SW 1271 (cell line): ENCODE measurements at places on chromosomes 2 and 18.

DNA sequence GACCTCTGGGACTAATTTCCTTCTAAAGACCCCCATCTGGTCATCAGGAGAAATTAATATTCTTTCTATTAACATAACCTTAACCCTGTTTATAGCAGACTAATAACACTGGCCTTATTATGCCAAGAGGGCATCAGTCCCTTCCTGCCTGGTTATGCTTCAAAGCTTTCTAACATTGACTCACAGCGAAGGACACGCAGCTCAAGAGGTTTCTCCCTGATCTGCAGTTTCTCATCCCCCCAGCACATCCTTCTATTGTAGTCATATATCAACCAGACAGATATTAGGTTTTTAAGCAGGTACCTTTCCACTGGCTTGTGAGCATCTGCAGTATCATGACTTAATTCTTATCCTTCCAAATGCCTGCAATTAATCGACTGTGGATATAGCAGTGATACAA is 100.0 kb upstream of the CXCR4 start:
- no peak for DNase-seq

GRCh38 chr2:199911877-199912161 is 726 bp downstream of the C2orf69 start:
- no peak for DNase-seq

DNA sequence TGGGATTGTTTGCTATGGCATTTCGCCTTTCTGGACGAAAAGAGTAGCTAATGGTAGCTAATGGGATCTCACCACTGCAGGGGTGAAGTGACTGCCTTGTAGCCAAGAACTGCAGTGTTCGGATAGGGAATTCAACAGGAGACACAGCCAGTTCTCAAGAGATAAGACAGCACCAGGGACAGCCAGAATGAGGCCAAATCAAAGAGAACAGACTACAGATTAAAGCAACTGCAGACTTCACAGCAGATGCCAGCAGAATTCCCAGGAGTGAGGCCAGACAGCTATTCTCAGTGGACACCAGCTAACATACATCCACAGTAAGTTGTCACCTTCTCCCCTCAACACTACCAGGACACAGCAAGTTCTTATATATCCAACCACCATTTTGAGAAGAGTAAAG is 124.0 kb downstream of the PLA2R1 start:
- no peak for DNase-seq

GRCh38 chr2:53202063-53202462 is 565.5 kb upstream of the CHAC2 start:
- no peak for DNase-seq

DNA sequence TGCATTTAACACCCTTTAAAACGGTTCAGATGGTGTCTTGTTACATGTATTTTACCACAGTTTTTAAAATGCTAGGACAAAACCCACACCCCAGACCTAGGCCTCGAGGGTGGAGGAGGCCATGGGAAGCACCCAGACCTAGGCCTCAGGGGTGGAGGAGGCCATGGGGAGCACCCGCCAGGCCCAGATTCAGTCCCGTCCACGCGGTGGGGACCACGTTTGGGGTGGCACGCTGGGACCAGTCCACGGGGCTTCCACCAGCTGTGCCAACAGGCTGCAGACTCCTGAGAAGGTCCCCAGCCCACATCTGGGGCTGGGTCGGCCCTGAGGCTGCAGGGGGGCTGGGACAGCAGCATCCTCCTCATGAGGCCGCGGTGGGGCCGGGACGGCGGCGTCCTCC is 63.4 kb downstream of the SLC66A2 start:
- no peak for DNase-seq

GRCh38 chr18:31148600-31148999 is 14.1 kb downstream of the DSC1 start:
- no peak for DNase-seq

DNA sequence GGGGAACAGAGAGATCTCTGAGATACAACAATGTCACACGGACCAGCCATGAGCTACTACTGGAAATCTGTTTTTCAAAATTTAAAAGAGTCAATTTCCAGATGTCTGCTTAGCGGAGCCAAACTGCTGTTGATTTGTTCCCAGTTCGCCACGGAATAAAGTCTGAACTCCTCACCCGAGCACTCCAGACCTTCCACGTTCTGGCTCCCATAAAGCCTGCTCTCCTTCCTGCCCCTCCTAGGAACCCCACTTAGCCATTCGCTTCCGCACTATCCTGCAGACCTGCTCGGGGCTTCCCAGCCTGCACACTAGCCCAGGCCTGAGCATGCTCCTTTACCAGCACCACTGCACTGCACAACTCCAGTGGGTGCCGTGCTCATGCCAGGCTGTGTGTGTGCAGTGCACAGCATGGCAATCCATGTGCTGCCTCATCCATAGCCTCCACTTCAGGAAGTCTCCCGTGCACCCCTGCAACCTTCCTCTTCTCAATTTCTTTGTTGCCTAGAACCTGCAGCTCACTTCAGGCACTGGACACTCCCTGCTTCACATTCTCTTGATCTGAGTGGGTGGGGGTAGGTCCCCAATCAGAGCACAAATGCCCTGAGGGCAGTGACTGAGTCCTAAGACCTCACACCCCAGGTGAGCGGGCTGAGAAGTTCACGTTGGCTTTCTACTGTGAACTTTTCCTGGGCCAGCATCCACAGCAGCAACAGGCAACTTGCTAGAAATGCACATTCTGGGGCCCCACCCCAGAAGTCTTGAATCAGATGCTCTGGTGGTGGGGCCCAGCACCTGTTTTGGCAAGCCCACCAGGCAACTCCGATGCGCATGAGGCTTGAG is 53.7 kb downstream of the ZBTB7C start:
- no peak for DNase-seq

DNA sequence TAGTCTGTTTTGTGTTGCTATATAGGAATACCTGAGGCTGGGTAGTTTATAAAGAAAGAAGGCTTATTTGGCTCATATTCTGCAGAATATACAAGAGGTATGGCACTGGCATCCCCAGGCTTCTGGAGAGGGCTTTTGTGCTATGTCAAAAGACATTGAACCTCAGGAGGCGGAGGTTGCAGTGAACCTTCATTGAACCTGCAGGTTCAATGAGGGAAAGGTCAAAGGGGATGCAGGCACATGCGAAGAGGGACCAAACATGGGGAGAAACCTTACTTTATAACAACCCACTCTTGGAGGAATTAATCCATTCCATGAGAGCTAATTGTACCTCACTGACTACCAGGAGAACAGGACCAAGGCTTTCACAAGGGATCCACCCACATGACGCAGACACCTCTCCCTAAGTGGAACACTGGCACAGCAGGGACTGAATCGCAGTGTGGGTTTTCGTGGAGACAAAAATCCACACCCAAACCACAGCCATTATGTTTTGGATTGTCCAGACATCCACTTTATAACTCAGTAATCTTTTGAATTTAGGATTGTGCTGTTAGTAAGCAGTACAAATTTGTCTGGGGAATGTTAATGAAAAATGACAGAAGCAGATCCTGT is 4.1 kb upstream of the SERPINB8 start:
- DNase-seq, result no peak

- no peak for DNase-seq
Observed at GRCh38 chr2:217601601-217602000, 401.2 kb downstream of the TNS1 start.

DNA sequence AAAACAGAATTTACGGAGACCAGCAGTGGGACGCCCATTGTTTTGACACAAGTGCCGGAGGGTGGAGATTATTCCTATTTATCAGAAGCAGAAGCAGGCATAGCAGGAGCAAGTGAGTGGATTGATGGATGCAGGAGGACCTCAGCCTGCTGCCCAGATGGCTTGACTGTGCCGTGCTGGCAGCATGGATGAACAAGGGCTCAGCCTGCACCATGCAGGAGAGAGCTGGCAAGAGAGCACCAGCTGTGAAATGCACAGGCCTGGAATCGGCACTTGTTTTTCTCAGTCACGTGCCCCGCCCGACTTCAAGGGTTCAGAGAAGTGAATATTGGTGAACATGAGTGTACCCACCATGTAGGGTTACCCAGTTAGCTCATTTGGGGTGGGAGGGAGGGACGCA is 4.0 kb downstream of the IL1R2 start:
- no peak for DNase-seq

DNA sequence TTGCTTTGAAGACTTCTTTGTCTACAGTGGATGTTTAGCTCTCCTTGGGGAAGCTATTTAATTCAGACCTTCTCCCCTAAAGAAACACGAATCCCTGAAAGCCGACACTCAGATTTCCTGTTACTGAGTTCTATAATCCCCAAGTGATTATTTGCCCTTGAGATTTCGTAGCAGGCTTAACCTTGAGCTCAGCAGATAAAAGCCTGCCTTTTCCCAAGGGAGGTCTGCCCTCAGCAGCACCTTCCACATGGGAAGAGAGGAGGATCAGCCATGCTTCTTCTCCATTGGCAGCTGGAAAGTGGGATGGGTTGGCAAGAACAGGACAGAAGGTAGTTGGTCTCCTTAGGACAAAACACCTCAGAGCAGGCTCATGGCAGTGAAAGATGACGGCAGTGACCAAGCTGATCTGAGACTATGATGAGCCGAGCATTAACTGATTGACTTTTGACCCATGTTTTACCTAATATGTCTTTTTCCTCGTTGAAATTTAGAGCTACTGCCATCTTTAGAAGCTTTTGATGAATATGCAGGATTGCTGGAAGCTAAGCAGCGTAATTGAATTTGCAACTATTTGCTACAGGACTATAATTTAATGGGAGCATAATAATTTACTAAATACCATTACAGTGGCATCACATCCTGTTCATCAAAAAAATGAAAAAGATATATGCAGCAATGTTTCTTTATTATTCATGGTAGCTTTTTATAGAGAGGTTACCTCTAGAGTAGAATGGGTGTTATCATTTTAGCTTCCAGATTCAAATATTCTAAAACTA is 511.1 kb upstream of the ID2 start:
- no peak for DNase-seq

DNA sequence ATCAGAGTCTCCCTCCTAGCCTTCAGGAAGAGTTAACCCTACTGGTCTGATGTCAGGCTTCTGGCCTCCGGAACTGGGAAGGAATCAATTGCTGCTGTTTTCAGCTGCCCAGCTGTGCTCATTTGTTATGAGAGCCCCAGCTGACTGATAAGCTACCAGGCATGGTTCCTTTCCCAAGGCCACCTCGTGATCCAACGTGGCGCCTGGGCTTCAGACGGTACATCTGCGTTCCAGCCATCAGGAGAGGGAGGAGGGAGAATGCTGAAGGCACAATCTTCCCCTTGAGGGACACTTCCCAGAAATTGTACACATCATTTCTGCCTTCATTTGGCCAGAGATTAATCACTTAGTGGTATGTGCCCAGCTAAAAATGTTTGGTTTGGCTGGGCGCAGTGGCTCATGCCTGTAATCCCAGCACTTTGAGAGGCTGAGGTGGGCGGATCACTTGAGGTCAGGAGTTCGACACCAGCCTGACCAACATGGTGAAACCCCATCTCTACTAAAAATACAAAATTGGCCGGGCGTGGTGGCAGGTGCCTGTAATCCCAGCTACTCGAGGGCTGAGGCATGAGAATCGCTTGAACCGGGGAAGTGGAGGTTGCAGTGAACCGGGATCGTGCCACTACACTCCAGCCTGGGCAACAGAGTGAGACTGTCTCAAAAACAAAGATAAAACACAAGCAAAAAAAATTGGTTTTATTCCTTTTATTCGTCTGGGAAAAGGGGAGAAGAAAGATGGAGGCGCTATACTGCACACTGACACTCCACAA is 10.5 kb upstream of the ARMC9 start:
- DNase-seq, result no peak

DNA sequence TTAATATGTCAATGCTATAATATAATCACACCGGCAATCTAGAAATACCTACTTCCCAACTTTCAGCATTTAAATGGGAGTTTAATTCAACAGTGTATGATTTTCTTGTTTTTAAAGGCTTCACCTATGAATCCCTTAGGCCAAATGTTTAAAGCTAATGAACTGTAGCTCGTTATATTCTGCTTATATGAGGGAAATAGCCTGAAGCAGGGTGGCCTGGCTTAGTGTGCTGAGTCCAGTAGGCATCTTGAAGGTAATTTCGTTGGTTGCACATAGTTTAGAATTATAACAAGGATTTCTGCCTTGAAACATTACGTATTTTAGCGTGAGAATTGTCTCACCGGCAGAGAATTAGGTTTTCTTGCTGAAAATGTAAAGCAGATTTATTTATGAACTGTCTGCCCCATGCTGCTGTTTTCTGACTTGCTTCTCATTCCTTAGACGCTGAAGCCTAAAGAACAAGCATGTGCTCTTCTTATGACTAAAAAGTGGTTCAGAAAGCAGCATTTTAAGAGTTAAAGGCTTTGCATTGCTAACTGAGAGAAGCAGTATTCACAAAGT is 433.7 kb upstream of the RAB12 start:
- DNase-seq, result no peak

DNA sequence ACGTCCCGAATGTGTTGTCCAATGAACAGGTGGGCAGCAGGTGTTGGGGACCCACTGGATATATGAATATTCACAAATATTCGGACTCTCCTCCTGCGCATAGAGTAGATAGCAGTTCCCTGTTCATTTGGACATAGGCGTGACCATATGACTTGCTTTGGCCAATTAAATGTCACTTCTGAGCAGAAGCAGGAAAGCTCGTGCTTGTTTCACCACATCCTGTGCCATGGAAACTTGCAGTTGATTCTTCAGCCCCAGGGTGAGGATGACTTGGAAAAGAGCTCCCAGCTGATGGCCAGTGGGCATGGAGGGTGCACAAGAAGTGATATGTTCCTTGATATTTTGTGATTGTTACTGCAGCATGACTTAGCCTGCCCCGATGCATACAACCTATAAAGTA is 52.6 kb downstream of the PTPRM start:
- no peak for DNase-seq
